ENCODE measurements at places on chromosomes 7 and 10.

- no peak for DNase-seq
Measured at GRCh38 chr7:106460792-106461254, 176.0 kb upstream of the NAMPT start.

DNA sequence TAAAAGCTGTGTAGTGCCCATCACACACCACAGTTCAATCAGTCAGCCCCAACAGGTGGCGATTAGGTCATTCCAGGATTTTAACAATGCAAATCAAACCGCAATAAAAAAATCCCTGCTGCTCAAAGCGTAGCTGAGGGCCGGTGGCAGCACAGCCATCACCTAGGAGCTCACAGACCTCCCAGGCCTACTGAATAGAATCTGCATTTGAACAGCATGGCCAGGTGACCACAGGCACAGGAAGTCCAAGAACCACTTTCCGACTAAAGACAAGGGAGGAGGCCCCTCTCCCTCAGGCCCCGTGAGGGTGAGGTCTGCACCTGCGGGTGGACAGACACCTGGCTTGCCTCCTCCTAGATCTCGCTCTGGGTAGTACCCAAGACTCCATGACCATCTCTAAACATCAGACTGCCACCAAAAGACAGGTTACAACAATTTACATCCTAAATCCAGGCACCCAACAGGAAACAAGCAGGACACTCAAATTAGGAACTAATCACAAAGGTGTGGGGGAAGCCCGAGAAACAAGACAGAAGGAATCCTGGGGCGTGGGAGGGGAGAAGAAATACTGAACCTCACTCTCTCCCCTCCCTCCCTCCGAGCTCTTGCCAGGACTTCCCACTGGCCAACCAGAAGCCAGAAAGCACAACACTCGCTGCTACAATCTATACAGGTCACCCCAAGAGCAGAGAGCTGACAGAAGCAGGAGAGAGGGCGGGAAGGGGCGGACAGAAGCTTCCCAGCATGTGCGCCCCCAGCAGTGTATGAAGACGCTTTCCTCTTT, 19.2 kb downstream of the GNA12 start:
- no peak for DNase-seq

- no peak for DNase-seq
Measured at GRCh38 chr7:27730112-27730511, 9.8 kb upstream of the TAX1BP1 start.

- no peak for DNase-seq
Measured at GRCh38 chr10:125039354-125039769, 97.4 kb downstream of the ZRANB1 start.

DNA sequence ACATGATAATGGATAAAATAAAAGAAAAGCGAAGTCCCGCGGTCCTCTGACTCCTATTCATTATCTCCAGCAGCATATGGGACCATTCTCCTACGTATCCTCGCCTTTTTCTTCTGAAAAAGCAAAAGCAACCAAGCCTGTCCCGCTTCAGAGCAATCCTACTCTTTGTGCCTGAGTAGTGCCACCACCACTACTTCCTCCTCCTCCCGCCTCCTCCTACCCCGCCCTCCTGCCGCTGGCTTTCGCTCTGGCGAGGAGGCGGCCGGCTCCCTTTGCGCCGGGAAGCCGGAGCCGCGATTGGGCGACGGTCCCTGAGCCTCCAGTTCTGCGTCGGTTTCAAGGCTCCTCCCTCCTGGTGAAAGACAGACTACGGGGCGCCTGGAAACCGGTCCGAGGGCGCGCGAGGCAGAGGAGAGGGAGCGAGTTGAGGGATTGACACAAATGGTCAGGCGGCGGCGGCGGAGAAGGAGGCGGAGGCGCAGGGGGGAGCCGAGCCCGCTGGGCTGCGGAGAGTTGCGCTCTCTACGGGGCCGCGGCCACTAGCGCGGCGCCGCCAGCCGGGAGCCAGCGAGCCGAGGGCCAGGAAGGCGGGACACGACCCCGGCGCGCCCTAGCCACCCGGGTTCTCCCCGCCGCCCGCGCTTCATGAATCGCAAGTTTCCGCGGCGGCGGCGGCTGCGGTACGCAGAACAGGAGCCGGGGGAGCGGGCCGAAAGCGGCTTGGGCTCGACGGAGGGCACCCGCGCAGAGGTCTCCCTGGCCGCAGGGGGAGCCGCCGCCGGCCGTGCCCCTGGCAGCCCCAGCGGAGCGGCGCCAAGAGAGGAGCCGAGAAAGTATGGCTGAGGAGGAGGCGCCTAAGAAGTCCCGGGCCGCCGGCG, at the start of gene FZD1:
FZD1 (plus strand) TSS at position 388 of the 878 bp plus-strand sequence; CDS start at position 836, 448 bp downstream.
- DNase-seq, result peak; percentile 93

DNA sequence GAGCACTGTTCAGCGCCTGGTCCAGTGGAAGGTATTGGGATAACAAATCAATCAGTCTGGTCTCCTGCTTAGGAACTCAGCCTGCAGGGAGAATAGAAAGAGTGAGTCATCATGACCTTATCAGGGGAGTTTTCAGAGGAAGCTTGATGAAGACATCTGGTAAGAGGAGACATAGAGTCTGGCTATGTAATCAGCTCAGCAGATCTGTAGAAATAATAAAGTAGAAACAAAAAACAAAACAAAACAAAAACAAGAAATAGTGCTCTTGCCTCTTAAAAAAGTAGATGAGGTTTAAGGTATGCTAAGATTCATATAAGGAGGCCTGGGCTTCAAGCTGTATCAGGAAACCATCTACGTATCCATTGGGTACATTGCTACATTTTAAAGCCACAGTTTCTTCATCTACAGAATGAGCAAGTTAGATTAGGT, 14.4 kb downstream of the TAS2R41 start:
- DNase-seq, result peak; percentile 37

DNA sequence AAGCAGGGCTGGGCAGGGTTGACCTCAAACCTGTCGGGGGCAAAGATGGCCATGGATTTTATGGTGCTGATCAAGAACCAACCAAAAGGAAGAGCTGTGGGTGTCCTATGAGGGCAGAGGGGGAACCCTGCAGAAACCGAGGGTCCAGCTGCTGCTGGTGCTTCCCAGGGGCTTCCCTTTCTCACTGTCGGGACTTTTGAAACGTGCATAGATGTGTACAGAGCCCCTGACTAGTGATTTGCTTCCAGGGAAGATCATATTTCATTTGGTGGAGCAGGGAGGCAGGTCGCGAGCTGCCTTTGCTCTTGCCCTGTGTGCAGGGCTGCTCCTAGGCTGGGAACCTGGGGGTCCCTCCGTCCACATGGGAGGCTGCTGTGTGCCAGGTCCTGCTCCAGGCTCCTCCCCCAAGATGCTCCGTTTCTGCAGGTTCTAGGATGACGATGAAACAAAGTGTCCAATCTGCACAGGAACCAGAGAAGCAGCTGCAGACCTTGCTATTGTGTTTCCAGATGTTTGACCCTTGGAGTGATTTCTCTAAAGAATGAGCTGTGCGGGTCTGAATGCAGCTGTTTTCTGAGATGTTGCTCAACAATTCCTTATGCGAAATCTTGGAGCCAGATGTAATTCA, 9.4 kb upstream of the INPP5A start:
- DNase-seq, result no peak

DNA sequence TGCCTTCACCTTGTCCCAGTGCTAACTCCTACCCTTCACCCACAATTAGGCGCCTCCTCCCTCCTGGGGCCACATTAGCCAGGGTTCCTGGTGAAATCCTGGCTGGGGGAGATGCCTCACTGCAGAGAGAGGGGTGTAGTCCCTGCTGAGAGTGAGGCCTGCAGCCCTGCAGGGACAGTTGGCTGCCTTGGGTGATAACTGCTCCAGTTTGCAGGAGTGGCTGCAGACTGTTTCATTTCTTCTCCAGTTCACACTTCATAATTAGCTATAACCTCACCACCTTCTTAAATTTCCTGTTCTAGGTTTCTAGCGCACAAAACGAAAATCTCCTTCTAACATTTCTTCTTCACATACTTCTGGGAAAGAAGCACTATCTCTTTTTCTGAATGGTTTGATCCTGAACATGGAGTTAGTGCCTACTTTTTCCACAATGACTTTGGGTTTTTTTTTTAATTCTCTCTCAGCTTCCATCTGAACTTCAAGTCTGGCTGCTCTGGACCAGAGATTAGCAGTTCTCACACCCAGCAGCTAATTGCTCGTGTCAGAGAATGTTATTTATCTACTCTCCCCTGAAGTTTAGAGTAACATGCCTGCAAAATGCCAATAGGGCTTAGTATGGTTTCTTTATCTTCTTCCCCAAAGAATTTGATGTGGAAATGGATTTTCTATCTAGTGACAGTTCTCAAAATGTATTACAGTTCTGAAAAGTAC, 15.5 kb upstream of the JAZF1 start:
- DNase-seq, result no peak

DNA sequence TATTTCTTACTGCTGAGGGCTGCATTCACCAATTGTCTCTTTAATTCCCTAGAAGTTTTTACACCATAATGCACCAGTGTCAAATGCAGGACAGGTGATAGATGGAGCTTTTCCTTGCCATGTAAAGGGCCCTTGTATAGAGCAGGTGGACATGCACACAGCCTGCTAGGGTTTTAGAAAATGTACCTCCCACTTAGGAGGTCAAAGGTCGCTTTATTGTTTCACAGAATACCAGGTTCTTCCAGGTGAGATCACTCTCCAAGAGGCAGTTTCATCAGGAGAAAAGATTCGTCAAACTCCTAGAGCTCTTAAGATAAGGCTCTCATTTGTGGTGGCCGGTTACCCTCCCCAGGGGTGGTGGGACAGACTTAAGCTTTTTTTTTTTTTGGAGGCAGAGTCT, 215.8 kb downstream of the PHTF2 start:
- DNase-seq, result no peak

- DNase-seq, result no peak
Measured at GRCh38 chr7:90180649-90181048, 26.4 kb downstream of the STEAP1 start.

- DNase-seq, result no peak
Measured at GRCh38 chr7:55110282-55110992, 91.6 kb downstream of the EGFR start.

DNA sequence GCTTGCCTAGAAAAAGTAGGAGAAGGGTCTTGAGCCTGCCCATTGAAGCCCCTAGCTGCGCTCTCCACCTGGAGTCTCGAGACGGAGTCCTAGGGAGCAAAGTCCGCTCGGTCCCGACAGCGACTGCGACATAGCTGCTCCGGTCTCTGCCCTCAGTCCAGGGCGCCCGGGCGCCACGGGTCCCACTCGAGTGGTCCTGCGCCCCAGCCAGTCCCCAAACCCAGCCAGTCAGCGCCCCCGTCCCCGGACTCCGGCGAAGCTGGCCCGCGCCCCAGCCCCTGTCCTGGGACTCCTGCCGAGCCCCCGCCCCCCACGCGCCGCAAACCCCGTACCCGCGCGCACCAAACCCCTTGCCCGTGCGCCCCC, 490 bp downstream of the TNS3 start:
- DNase-seq, result no peak

DNA sequence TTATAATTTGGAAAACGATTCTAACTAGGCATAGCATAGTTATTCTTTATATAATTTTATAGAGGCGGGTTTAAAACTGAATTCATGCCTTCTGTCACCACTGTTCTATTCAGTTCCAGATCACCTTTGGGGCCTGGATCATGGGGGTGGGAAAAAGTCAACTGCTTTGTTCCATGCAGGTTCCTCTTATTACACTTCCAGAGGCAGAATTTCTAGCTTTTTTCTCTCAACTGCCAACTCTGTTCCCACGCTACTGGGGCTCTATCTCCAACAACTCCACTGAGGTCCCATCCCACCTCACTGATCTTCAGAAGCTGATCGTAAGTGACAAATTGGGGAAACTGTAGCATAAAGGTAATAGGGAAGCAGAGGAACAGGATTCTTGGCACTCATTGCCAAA, 283.6 kb upstream of the IMMP2L start:
- DNase-seq, result no peak

DNA sequence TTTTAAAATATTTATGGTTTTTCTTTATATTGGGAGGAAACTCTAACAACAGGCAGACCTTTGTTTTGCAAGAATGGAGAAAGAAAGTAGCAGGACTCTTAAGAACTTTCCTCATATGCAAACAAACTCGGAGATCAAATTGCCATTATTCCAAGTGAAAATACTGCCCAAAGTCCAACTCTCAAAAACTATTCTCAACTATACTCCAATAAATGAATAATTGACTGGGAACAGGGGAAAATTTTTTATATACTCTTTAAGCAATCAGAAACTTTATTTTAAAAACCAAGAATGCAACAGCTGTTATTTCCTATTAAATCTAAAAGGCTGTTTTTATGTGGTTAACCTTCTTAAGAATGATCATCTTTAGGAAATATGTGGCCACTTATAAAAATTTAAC, 101.9 kb downstream of the COL28A1 start:
- DNase-seq, result no peak

- DNase-seq, result no peak
Measured at GRCh38 chr10:44306762-44307161, 78.1 kb downstream of the CXCL12 start.

GRCh38 chr7:52616552-52616951, 418.9 kb upstream of the POM121L12 start:
- no peak for DNase-seq

DNA sequence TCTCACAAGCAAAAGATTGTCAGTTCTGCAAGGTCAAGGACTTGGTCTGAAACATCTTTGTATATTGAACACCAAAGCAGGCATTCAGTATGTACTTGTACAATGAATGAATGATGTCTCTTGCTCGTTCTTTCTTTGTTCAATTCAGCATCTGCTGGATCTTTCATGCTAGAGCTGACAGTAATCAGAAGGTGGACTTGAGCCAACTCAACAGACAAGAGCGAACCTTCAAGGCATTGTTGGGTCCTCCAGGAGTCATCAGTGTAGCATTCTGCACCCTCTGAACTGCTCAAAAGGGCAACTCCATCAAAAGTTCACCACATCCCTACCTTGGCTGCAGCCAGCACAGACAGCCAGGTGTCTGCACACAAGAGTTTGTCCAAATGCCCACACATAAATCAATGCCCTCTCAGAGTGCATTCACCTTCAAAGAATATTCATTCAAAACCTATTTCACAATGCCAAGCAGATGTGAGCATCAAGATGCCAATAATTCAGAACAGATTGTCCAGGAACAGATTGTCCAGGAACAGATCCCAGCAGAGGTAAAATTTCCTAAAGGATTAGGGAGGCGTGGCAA, 386.7 kb downstream of the CALN1 start:
- DNase-seq, result no peak

- no peak for DNase-seq
Measured at GRCh38 chr7:92611735-92612134, 21.5 kb upstream of the FAM133B start.

- no peak for DNase-seq
Measured at GRCh38 chr10:12414278-12414989, 65.1 kb downstream of the CAMK1D start.

GRCh38 chr7:106896231-106896630, 31.1 kb downstream of the PIK3CG start:
- no peak for DNase-seq

GRCh38 chr10:119253433-119254174, 46.2 kb downstream of the GRK5 start:
- peak; percentile 67 for DNase-seq

DNA sequence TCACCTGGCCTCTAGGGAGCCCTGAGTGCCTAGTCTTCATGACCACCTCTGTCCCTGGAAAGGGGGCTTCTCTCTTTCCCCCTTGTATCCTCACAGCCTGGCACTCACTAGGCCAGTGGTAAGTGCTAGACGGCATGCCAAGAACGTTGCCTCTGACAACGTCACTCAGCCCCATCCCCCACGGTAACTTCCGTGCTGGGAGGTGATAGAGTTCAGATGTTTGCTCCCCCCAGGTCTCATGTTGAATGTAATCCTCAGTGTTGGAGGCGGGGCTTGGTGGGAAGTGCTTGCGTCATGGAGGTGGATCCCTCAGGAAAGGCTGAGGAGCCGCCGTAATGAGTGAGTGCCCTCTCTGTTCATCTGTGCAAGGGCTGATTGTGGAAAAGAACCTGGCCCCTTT, 343.3 kb upstream of the MKI67 start:
- no peak for DNase-seq
